ENCODE measurements at places on chromosomes 2 and 18.

- no peak for DNase-seq
These were observed 178.5 kb upstream of the SESTD1 start for GRCh38 chr2:179443180-179443579.

- no peak for DNase-seq
These were observed 63.4 kb downstream of the GYPC start for GRCh38 chr2:126719191-126719832.

GRCh38 chr2:229270551-229271410 lies at the start of gene PID1:
PID1 (minus strand) TSS chr2:229271287; CDS start chr2:229271043, 244 bp downstream.
- no peak for DNase-seq

GRCh38 chr2:134539981-134540380 lies 178.8 kb downstream of the TMEM163 start:
- DNase-seq, result no peak

GRCh38 chr2:207499114-207499513 lies 30.6 kb upstream of the CREB1 start:
- DNase-seq, result no peak

- DNase-seq, result no peak
These were observed 181.0 kb upstream of the HNRNPA3 start for GRCh38 chr2:177031438-177032180.

DNA sequence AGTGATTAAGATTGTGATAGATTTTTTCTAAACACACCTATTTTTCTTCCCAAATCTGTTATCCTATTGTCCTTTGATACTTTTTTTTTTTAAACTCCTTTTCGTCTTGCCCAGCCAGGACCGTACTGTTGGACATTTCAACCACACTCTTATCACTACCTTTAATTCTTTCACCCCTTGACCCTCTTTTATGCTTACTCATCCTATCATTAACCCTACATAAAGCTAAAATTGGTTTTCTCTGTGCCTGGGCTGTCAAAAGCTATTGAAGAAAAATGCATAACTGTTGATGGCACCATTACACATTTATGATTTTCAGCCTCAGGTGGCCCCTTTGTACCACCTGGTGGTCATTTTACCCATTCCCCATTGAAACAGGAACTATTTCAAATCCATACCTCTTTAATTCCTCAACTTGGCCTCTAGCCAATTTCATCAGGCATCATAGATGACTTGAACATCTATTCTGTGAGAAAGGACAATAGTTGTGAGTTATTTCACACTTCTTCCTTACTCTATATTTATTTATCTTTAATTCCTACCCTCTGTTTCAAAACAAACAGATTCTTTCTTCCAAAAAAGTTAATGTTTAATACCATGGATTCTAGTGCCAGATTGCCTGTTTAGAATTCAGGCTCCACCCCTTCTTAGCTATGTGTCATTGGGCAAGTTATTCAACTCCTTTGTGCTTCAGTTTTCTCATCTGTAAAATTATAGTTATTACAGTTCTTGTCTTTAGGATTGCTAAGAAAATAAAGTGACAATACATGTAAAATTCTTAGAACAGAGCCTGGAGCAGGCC lies 258.6 kb downstream of the CAMKMT start:
- DNase-seq, result no peak

- no peak for DNase-seq
These were observed 1.3 kb upstream of the GREB1 start for GRCh38 chr2:11532416-11533055.

DNA sequence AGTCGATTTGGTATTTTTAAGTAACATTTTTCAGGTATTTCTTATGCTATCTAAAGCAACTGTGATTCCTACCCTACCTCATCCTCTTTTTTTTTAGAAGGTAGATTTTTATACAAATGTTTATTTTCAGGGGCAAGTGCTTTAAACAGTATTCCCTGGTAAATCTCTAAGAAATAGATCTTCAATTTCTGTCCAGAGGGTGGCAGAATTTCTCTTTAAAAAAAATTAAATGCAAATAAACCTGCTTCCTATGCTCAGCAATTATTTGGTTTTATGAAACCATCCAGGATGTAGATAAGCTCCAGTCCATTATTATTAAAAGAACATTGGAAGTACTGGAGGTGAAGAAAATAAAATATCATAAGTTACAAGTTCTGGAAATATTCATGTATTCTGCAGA lies 191.9 kb downstream of the MYO3B start:
- no peak for DNase-seq

- peak; percentile 35 for DNase-seq
These were observed 79.2 kb downstream of the LONRF2 start for GRCh38 chr2:100242891-100243619.

DNA sequence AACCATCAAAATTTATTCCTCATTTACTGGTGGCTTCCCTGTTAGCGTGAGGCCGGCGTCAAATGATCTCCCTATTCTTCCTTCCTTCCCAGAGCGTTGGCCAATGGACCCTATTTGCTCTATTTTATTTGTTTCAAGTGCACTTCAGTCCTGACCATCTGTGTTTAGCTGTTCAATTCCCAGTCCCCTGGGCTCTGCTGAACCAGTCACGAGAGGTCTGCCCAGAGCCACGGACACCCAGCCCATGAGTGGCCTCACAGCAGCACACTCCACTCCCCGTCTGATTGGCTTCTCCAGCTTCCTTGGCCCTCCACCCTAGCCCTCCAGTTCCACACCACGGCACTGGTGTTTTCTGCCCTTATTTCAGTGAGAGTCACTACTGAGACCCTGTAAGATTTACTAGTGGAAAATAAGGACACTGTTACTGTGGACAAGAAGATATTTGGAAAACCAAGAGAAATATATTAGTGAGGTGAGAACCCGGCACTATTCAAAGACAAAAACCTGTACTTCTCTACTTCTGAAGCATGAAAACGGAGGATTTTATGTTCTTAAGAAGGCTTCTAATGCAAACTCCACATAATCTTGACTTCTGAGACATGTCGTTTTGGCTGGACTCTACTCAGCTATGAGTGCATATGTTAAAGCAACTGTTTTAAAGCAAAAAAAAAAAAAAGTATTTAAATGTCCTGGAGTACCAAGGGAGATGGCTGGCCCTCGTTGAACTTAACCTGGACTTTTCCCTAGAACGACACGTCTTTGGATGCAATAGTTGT lies 86.6 kb downstream of the COL6A3 start:
- no peak for DNase-seq

- DNase-seq, result no peak
These were observed 7.1 kb downstream of the SH3BP4 start for GRCh38 chr2:234958746-234959395.

- DNase-seq, result no peak
These were observed at the start of gene HSBP1L1 for GRCh38 chr18:79964330-79965118. HSBP1L1 (plus strand) TSS chr18:79964643; CDS start chr18:79964736, 93 bp downstream.

- DNase-seq, result no peak
These were observed 135.4 kb upstream of the REG3A start for GRCh38 chr2:79294994-79295393.

GRCh38 chr2:109385506-109385905 lies 228.3 kb downstream of the SEPTIN10 start:
- DNase-seq, result no peak

DNA sequence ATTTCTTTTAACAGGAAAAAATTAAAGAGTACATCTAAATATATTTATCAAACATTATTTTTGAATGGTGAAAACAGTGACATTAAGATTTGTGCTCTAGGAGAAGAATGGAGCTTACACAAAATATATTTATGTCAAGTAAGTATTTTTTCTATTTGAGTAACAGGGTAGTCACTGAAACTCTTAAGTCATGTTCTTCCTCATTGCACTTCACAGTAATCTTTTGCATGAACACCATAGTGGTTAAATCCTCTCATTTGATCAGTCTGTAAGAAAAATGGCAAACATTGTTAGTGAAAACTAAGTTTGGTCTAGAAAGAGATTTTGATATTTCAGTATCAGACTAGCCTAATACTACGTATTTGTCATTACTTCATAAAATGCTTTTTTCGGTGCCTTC lies 8.1 kb downstream of the GMCL1 start:
- no peak for DNase-seq

DNA sequence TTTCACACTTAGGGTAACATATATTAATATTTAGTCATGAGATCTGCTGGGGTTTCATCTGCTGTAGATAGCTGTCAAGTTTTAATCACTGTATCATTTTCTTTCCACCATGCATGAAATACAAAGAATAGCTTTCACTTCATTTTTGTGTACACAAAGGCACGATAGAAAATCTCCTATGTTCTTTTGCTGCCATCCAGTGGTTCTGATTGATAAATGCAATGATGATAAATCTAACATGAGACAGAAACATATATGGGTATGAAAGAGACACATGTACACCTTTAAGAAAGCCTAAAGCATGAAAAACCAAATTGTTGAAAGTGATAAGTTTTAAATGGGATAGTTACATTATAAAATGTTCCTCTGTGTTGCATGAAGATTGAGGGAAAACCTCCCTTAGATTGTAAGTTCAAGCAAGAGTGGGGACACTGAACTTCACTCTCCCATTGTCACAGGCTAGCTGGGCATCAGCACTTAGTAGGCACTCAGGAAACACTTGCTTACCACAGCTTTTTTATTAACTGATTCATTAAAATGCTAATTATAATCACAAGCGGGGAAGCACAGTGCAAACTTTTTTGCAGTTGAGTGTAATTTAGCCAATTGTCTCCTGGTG lies 31.2 kb downstream of the C1D start:
- no peak for DNase-seq

DNA sequence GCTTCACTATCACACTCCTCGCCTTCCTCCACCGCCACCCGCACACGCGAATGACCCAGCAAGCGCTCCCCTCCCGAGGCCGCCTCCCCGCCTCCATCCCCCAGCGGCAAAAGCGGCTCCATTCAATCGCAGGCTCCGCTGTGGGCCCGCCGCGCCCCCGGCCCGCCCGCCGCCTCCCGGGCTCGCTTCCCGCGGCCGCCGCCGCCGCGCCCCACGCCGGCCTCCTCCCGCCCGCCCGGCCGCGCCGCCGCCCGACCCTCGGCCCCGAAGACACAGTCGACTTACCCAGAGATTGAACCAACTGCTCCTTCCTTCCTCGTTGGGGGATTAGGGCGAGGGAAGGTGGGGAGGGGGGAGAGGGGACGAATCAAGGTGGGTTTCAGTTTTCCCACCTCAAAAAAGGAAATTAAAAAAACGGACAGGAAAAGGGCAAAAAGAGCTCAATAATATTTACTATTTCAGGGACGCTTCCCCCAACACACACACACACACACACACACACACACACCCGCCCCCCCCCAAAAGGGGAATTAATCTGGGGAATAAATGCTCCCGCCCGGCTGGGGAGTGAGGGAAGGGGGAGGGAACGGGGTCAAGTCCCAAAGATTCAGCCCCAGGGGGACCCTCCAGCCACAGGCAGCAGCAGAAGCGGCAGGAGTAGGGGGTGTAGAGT lies 743 bp downstream of the XPO1 start:
- no peak for DNase-seq

DNA sequence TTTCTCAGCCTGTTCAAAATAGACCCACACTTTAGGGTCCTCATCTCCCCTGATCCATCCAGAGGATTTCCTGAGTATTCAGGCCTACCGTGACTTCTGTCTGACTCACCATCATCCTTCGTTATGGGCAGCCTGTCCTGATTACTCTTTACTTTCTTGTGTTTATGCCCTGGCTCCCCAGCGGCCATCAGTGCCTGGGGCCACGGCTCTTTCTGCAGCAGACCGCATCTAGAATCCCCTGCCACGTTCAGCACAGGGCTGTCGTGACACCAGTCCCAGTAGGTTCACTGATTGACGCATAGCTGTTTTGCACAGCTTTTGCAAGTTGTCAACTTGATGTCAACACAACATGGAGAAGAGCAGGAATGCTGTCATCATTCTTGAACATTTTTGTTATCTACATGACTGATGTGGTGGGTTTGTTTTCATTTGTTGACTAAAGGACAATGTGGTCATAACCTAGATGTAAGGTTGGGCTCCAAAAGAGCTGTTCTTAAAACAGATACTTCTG lies 225.6 kb downstream of the HAUS1 start:
- no peak for DNase-seq

DNA sequence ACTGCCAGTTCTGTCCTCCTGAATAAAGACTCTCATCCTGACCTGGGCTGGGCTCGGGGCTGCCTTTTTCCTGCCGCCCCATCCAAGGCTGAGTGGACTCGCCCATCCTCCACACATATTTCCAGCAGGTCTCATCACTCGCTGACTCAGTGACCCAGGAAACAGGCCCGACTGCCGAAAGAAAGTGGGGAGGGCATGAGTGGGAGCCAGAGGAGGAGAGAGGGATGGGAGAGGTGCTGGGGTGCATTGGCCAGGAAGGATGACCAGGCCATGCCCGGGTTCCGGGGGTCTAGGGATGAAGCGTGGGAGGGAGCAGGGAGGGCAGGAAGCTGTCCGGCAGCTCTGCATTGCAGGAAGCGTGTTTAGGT lies 66.7 kb downstream of the TWIST2 start:
- no peak for DNase-seq

- DNase-seq, result no peak
These were observed 48.3 kb upstream of the ITGA4 start for GRCh38 chr2:181408861-181409260.

- no peak for DNase-seq
These were observed 10.0 kb upstream of the AGFG1 start for GRCh38 chr2:227461811-227462461.

- no peak for DNase-seq
These were observed 24.3 kb downstream of the DIS3L2 start for GRCh38 chr2:231985823-231986261.

- DNase-seq, result no peak
These were observed 199.2 kb downstream of the TGIF1 start for GRCh38 chr18:3649135-3649632.

- DNase-seq, result no peak
These were observed 299.9 kb upstream of the SALL3 start for GRCh38 chr18:78679613-78680260.

- no peak for DNase-seq
These were observed 86.9 kb upstream of the ZC3H15 start for GRCh38 chr2:186399082-186399644.

DNA sequence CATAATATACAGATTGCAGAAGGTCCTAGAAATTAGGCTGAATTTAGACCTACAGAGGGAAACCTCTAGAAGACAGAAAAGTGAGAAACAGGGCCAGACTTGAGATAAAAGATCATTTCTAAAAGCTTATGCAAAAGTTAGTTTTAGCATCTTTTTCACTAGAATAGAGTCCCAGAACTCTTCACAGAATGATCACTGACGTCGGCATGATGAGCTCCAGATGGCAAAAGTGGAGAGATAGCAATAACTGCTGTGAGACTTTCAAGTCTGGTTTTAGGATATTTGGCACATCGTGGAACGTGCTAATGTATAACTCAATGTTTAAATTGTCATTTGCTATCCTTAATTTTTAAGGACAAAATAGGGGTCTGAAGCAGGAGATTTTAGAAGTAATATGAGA lies 1050.7 kb upstream of the CELF4 start:
- no peak for DNase-seq
